ENCODE measurements at places on chromosomes 11 and 22. TPM values are rescaled to one million over a fixed set of nuclear protein-coding genes. Genes with fewer than 3 reads are reported as not detected.

The COPB1 gene
- 345 TPM for total RNA-seq

The TLCD5 gene
- total RNA-seq, result 9.4 TPM

The LIF gene
- 10.6 TPM for total RNA-seq

The FRMD8 gene
- 51.8 TPM for total RNA-seq

The MS4A4E gene
- not detected for total RNA-seq

The PRR5L gene
- 0.29 TPM for total RNA-seq

The SAMM50 gene
- 58.1 TPM for total RNA-seq

Measured in smooth muscle cell of trachea (primary cell).